NCI-H1048 (cell line): ENCODE measurements at places on chromosomes 7 and 10.

GRCh38 chr7:19522486-19522885, 186.4 kb downstream of the POLR1F start:
- no peak for DNase-seq

- no peak for DNase-seq
Measured at GRCh38 chr7:74480861-74481417, 27.2 kb downstream of the GTF2IRD1 start.

DNA sequence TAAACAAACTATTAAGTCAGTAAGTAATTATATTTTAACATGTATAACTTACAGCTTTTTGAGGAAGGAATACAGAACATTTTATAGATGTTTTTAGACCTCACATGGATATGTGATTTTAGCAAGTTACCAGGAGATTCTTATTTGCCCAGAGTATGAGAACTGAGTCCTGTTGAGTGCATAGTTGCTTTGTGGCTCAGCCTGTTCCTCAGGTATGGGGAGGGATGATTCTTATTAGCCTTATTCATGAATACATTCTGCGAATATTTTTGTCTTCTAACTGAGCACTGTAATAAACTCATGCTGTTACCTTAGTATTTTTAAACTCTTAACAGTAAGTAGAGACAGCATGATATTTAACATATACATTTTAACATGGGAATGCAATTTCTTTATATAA, 17.9 kb downstream of the BTAF1 start:
- no peak for DNase-seq

GRCh38 chr10:28328346-28328745, 25.5 kb upstream of the MPP7 start:
- DNase-seq, result no peak

DNA sequence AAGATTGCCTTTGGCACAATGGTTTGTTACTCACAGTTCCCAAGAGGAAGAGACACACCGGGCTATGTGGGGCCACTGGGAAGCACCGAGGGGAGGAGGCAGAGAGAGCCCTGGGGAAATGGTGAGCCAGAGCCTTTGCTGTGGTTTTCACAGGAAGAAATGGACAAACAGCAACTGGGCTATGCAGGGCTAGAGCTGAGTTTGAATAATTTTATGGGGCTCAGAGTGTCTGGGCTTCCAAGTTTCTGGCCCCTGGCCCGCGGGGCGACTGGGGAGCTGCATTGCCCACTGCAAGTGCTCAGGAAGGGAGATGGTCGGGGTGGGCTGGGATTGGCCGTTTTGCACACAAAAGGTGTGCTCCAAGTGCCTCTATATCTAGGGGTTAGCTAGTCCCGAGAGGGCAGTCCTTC, 92.6 kb downstream of the CHST15 start:
- no peak for DNase-seq
